AML-193 (cell line): ENCODE measurements at places on chromosomes 16 and 17.

DNA sequence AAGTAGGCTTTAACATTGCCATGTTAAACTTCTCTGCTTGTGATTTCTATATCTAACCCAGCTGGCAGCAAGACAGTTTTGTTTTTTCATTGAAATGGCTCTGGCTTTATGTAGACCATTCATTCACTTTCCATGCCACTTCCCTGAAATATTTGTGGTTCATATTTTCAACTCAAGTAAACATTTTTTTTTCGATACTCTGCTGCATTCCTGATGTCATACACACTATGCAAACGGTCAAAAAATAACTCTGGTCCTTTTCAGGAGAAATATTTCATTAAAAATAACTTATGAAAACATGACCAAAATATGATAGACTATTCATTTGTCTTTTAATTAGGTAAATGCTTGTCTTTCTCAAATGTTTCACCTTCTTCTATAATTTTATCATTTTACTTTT lies 116.3 kb downstream of the USP22 start:
- DNase-seq, result no peak

- no peak for DNase-seq
Observed at GRCh38 chr16:85138073-85138824, 26.0 kb upstream of the CIBAR2 start.

DNA sequence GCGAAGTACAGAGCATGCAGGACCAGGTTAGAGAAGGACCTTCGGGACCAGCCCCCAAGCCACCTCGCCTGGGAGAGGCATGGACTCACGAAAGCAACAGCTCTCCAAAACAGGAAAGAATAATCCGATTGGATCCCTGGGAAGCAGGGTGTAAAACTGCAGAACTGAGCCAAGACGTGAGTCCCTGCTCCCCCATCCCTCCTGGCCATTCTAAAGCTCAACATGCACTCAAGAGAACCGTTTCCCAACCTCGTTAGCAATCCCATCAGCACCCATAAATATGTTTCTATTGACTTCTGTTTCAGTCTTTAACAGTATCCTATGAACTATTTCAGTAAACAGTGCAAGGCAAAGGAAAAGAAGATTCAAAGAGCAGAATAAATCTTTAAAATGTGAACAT lies 167.0 kb downstream of the COPRS start:
- DNase-seq, result no peak

DNA sequence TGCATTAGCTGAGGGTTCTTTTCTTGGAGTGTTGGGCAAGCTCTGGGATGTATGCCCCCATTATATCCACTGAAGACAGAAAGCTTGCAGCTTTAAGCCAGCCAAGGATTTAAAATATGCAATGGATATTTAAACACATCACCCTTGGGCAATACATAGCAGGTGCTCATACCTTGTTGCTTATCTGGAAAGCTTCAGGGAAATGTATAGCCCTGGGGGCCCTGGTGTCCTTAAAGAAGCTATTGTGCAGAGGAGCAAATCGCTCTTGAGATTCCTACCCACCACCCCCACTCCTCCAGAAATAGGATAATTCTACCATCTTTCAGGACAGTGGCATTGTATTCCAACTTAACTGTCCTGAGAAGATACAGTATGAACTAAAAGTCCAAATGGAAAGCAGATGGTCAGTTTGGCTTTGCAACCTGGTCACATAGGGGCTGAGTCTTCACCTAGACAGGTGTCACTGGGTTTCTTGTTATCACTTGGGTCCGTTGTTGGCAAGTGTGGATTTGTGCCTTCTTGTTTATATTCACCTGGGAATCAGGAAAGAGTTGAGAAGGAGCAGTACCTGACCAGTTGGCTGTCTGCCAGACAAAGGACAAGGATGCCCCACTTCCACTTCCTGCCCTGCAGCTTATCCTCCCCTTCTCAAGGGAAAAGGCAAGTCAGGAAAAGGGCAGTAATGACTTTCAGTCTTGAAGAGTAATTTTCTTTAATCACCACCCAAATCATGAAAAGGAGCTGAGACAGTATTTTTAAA lies 3.4 kb downstream of the ANKRD40CL start:
- DNase-seq, result no peak

DNA sequence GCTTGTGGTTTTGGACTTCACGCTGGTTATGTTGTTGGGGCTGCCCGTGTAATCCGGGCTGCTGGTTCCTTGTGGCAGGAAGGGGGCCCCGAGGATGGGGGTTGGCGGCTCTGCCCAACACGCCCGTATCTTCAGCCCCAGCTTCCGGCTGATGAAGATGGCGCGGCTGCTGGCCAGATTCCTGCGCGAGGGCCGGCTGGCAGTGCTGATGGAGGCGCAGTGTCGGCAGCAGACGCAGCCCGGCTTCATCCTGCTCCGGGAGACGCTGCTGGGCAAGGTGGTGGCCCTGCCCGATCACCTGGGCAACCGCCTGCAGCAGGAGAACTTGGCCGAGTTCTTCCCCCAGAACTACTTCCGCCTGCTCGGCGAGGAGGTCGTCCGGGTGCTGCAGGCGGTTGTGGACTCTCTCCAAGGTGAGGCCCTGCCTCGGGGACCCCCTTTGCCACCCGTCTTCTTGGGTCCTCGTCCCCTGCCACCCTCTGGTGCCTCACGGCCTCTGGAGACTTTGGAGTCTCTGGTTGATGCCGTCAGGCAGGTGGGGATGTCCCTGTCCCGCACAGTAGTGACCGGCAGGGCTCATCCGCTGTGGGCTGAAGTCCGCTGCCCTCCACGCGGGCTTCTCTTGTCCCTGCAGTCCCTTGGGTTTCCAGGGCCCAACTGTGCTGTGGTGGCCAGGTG lies 2.2 kb downstream of the TELO2 start:
- DNase-seq, result no peak

DNA sequence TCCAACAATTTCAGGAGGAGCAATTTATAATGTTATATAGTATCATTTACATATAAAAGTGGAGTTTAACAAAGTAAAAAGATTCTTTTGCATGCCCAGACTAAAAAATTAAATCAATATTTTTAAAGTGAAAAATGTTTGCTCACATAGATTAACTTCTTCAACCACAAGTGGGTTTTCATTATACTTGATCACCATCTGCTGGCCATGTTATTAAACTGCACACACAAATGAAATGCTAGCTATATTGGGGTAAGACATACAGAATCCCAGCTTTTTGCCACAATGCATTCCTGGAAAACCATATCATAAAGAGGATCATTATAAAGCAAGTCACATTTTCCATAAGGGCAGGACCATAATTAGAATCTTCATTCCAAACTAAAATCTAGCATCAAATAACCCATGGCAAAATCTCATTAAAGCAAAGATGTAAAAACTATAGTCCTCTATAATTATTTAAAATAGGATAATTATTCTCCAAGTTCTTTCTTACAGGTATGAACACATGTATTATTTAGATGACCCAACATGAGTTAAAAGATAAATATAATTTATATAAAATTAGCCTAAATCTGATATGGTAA lies 26.3 kb downstream of the CEP112 start:
- peak; percentile 63 for DNase-seq

DNA sequence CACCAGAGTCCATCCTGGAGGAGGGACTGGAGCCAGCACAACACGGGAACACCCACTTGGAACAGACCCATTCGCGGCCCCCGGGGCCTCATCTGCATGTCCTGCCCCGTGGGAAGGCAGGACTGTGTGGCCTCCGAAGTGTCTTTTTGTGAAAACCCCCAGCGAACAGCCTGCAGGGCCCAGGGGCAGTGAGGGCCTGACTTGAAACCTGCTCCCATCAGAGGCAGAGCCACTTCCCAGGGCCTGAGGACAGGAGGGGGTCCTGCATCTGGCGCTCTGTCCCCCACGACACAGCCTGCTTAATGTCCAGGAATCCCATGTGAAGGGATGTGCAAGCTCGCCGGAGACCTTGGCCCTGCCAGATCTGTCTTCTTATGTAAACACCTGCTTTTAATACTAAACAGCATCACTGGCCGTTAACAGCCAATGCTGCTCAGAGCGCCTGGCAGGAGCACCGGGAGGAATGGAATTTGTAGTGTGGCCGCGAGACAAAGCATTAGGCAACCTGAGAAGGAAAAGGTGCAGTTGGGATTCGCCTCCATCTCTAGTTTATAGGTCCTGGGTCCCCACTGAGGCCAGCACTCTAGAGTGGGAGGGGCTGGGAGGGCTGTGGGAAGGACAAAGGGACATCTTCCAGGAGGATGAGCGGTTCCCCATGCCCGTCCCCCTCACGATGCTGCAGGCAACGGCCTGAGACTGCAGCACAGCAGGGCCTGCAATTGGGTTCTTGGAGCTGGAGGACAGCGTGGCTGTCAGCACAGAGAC lies 9.6 kb upstream of the EVPL start:
- DNase-seq, result no peak

DNA sequence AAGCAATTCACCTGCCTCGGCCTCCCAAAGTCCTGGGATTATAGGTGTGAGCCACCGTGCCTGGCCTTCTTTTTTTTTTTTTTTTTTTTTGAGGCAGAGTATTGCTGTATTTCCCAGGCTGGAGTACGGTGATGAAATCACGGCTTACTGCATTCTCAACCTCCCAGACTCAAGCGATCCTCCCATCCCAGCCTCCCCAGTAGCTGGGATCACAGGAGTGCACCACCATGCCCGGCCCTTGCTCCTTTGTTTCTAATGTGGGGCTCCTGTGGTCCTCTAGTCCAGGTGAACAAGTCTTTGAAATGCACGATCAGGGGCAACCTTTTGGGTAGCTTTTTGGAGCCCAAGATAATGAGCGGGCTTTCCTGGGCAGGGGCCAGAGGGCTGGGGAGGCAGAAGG lies 23.2 kb downstream of the CMIP start:
- DNase-seq, result no peak
